ENCODE measurements at places on chromosomes 5 and 9.
A peak's percentile ranks its signal among the peaks of the same experiment; 100 is the strongest.

DNA sequence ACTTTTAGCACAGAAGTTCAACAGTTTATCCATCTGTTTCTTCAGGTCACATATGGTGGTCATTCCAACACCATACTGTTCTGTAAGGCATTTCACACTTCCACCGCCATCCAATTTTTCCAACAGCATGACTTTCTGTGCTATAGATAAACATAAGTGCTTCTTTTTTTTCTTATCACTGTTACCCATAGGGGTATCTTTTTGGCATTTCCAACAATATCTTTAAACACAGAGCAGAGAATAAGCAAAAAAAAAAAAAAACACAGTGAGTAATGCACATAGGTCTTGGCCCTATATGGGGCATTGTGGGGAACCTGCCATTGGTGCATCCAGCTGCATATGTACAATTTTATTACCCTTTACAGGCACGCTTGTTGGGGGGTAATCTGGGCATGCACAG is 12.2 kb upstream of the ZNF367 start:
- no peak for DNase-seq

DNA sequence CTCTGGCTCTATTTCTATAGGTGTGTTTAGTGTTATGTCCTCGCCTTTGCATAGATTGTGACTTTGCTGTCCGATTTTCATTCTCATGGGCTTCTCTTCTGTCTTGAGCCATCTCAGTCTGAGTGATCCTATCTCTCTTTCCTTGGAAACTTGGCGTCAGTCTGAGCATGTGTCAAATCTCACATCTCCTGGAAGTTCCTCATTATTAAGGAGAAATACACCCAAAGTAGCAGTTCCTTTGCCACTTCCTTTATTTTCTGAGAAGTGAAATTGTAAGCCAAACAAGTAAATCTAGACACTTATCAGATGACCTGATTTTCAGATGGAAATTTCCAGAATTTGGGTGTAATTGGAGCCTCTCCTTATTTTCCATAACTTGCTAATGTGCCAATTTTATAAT is 126.9 kb upstream of the ANKH start:
- DNase-seq: no peak

DNA sequence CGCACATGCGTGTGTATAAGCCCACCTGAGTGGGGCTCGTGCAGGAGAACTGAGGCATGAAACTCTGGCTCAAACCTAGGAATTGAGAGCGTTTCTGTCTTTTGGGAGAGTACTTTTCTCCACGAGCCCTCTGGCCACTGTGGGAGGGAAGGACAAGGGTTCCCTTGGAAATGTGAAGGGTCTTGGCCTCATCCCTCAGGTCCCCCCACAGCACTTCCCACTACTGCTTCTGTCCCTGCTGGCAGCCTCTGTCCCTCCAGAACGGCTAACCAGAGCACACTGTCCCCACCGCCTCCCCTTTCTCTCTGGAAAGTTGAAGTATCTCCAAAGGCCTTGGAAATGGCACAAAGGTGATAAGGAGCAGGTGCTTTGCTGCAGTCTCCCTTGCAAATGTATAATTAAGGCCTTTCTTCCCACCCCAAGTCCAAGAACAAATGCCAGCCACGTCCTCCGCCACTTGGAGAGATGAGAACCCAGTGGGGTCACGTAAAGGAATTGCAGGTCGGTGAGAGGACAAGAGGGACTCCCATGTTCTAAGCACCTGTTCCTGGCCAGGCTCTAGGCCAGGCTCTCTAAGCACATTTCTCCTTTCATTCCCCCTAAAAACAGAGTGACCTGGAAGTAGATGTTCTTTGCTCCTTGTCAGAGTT is 107.9 kb upstream of the LMX1B start:
- no peak for DNase-seq

DNA sequence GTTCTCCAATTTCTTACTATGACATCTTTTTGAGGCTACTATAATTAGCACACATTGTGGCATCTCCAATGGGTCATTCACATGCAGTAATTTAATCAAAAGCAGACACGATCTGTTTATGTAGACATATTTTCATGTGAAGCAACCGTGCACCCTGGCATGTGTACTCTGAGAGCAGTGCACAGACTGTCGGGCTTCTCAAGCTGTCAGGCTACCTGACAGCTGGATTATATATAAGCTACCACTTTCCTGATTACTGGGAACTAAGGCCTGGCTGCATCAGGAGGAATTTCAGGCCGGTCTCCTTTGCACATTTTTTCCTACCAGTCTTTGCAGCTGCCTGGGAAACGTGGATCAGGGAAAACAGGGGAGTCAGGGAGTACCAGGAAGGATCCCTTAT is 197.5 kb downstream of the MAPKAP1 start:
- DNase-seq: no peak

DNA sequence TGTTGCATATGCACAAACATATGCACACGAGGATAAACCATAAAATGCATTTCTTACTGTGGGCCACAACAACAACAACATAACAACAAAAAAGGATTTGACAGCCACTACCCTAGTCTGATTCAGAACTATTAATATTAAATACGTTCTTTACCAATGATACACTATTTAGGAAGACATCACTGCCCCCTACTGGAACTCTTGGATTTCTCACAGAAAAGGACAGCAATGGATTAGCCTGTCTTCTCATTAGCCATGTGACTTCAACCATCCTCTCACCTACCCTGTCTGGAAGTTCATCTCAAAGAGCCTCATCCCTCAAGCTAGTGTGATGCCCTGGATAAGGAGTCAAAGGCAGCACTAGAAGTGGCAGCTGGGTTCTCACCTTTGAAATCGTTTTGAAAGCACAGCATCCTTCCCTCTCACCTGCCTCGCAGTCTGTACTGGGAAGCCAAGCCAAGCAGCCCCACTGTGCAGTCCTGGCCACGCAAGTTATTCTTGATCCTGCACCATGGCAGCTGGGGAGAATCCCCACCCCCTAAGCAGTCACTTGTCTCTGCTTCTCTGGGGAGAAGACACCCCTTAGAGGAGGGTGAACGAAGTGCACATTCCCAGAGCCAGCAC is 64.6 kb downstream of the SH3TC2 start:
- peak; percentile 33 for DNase-seq

DNA sequence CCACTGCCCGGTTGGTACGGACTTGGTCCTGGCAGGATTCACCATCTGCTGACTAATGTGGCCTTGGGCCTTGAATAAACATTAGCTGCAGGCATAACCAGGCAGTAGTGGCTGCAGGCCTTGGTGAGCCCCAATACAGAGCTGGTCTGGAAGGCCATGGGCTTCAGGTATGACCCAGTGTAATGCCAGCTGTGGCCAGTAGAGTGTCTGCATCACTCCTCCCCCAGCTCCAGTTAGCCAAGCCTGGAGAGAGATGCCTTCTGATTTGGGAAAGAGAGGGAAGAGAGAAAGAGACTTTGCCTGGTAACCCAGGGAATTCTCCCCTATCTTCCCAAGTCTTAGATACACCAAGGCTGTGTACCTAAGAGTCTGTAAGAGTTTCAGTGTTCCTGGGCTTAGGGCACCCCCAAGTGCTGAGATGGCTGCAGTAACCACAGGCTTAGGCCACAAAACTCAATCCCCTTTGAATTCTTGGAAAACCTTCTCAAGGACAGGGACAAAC is 5.6 kb upstream of the C5 start:
- DNase-seq: no peak

GRCh38 chr9:111152614-111153406 is 114.5 kb upstream of the LPAR1 start:
- no peak for DNase-seq

- no peak for DNase-seq
Measured at GRCh38 chr5:96111080-96111756, 149.6 kb upstream of the ELL2 start.

- DNase-seq: no peak
Measured at GRCh38 chr9:93092251-93092991, 3.6 kb upstream of the CARD19 start.

DNA sequence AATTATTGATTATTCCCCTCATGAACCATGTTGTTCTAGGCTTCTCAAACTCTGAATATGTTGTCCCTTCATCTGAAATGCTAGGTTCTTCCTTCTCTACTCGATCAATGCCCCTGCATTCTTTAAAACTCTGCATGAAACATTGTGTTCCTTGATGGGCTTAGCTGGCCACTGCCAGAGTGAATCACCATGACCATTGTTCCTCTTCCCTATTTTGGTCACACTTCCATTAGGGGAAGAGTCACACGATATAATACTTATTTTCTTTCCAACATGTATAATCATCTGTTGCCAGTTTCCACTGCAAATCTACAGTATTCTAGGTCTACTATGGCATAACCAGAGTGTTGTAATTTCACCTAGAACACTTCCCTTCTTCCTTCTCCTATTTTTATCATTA is 247.9 kb downstream of the TRPM3 start:
- DNase-seq: no peak

GRCh38 chr9:99663856-99664255 is 157.8 kb upstream of the NR4A3 start:
- no peak for DNase-seq

- no peak for DNase-seq
Measured at GRCh38 chr5:132951897-132952296, 11.5 kb downstream of the AFF4 start.

- DNase-seq: no peak
Measured at GRCh38 chr9:37042421-37042820, 8.4 kb upstream of the PAX5 start.

DNA sequence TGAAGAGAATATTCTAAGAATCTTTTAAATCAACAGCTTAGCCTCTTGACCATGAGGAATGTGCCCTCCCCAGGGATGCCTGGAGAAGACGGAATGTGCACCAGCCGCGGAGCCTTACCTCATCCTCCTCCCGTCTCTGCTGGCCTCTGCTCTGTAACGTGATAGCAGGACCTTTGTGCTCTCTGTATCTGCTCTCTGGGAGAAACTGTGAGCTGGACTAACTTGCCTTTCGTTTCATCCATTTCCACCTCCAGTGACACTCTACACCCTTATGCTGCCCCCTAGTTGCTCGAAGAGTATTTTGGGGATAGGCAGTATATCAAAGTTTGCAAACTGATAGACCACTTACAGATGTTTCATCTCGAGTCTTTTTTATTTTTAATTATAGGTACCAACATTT is 141.4 kb downstream of the NPR3 start:
- DNase-seq: no peak

GRCh38 chr9:110408598-110408997 is 70.9 kb upstream of the TXNDC8 start:
- no peak for DNase-seq

GRCh38 chr5:90308787-90309585 is 100.6 kb downstream of the CETN3 start:
- DNase-seq: no peak

GRCh38 chr9:93479726-93480125 is 26.3 kb upstream of the FAM120AOS start:
- no peak for DNase-seq

DNA sequence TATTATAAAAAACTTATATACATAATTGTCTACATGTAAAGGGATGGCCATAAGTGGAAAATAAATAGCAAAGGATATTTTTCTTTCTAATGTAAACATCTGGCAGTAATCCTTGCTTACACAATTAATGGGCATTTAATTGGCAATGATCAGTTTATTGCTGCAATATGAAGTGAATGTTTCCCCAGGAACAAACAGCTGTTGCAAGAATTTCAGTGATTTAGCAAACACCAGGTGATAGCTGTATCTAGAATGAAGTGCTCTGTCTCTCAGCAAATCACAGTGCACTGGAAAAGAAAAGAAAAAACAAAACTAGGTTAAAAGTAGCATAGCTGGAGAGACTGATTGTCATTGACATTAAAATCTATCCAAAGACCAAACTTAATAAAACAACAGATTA is 594.5 kb upstream of the ARRDC3 start:
- DNase-seq: no peak

- DNase-seq: peak; percentile 34
Measured at GRCh38 chr5:131998431-131999040, 12.9 kb downstream of the ACSL6 start.

GRCh38 chr5:154850255-154851062 is at the start of gene FAXDC2:
TSS of gene FAXDC2 (minus strand) at chr5:154850603. CDS start at chr5:154838178, 12,425 bp downstream.
- no peak for DNase-seq

GRCh38 chr5:8727396-8727795 is 818.5 kb downstream of the SEMA5A start:
- DNase-seq: no peak

DNA sequence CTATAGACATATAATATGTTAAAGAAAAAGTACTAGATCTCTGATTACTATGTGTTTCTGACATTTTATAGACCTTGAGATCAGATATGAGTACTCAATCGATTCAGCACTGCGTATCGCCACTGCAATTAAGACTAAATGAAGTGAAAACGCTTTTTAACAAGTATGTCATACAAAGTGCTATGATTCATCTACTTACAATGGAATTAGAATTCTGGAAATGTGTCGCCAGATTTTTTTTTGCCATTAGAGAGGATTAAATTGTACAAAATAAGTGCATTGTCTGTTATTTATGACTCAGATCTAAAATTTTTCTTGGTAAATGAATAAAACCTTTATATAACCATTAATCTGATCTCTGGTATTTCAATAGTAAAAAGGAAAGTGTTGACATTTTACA is 20.0 kb upstream of the AGGF1 start:
- no peak for DNase-seq

- DNase-seq: no peak
Measured at GRCh38 chr5:78345485-78345884, 14.9 kb upstream of the SCAMP1 start.

DNA sequence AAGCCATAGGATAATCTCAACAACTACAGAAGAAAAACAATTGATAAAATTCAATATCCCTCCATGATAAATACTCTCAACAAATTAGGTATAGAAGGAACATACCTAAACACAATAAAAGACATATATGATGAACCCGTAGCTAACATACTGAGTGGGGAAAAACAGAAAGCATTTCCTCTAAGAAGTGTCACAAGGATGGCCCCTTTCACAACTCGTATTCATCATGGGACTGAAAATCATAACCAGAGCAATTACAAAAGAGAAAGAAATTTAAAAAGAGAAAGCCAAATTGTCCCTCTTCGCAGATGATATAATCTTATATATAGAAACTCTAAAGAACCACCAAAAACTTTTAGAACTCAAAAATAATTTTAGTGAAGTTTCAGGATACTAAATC is 146.3 kb upstream of the RGMB start:
- DNase-seq: no peak
